ENCODE measurements at places on chromosomes 5 and 9.

GRCh38 chr5:57176350-57176857, 2.5 kb downstream of the GPBP1 start:
- no peak for DNase-seq

DNA sequence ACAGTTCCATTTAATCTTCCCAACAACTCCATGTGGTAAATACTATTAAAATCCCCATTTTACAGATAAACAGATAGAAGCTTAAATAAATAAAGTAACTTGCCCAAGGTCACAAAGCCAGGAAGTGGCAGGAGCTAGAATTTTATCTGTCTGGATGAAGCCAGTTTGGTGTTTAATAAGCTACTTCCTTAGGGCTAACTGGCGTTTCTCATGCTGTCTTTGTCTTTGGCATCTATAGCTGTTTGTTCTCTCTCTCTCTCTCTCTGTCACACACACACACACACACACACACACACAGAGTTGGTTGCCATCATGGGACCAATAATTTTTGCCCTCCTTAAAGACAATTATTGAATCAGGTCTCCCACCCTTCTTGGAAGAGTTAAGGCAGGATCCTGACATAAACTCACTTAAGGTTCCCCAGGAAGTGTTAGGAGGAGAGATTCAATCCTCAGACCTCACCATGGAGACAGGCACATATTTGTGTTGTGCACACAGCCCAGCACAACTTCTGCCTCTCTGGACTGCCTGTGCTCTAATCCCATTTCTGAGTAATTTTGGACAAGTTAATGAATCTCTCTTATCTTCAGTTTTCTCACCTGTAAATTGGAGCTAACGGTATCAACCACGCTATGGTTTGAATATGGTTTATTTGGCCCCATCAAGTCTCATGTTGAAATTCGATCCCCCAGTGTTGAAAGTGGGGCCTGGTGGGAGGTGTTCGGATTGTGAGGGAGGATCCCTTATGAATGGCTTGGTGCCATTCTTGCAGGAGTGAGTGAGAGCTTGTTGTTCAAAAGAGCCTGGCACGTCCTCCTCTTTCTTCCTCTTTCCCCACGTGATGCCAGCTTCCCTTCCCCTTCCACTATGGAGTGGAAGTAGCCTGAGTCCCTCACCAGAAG, 8.3 kb upstream of the ADRA1B start:
- no peak for DNase-seq

GRCh38 chr9:12718482-12719026, 25.4 kb downstream of the TYRP1 start:
- DNase-seq = no peak

- DNase-seq = no peak
These were observed 22.5 kb upstream of the MAST4 start for GRCh38 chr5:66573733-66574132.

All from hematopoietic multipotent progenitor cell treated with erythropoietin and hydrocortisone succinate and interleukin-3 and kit ligand, for 4 days (in vitro differentiated cells).